ENCODE measurements at places on chromosomes 7 and 10. TPM values are rescaled to one million over a fixed set of nuclear protein-coding genes. Genes with fewer than 3 reads are reported as not detected.

TRIM74 gene
- total RNA-seq: 2.1 TPM

ITGB8 gene
- not detected for total RNA-seq

MUC3A gene
- total RNA-seq: not detected

PTCD1 gene
- total RNA-seq: 10.5 TPM

IDI2 gene
- total RNA-seq: not detected

CUZD1 gene
- 3.1 TPM for total RNA-seq

RELN gene
- total RNA-seq: not detected

DNA sequence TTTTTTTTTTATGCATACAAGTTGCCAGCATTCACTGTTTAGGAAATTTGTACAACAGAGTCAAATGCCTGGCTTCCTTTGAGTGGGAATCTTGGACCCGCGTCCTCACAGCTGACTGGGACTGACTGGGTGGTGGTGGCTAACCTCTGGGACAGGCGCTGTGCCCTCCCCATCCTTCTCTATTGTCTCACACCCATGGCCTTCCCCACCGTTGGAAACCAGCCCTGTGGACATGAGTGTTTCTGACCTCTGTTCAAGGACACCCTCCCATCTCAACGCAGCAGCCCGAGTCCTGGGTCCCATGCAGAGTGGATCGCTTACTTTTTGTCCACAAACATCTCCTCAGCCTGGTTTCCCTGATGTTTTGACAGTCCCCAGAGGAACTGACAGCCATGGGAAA, 125.1 kb upstream of the PPIF start:
- no peak overlapping the region for H3K27ac ChIP-seq
- no peaks in the 10 kb centered on the region for H3K36me3 ChIP-seq
- H3K4me3 ChIP-seq: no peak overlapping the region
- H3K4me1 ChIP-seq: no peaks in the 10 kb centered on the region
- no peaks in the 10 kb centered on the region for H3K27me3 ChIP-seq

- no peak for DNase-seq
- H3K36me3 ChIP-seq: peaks cover 18% of the 10 kb centered on the region
- H3K27me3 ChIP-seq: no peaks in the 10 kb centered on the region
- no peak overlapping the region for H3K27ac ChIP-seq
- peaks cover 18% of the 10 kb centered on the region for H3K4me1 ChIP-seq
- H3K4me3 ChIP-seq: no peak overlapping the region
These were observed 86.4 kb downstream of the NKX6-2 start for GRCh38 chr10:132699411-132700155.

DNA sequence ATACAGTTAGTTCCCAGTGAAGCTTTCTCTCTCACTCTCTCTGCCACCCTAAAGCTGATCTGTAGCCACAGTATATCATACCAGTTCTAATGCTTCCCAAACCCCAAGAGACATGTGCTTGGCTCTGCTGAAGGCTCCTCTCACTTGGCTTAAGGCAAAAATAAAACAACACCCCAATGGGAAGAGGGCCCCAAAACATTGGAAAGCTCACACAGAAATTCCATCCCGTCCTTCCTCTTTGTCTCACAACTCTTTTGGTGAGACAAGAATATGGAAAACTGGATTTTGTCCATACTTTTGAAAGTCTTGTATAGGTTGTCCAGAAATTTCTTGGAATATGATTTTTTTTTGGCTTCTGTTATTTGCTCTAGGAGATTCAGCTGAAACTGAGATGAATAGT, 56.1 kb upstream of the WNT16 start:
- H3K4me1 ChIP-seq: peaks cover 11% of the 10 kb centered on the region
- H3K27me3 ChIP-seq: peaks cover 22% of the 10 kb centered on the region
- no peaks in the 10 kb centered on the region for H3K36me3 ChIP-seq
- DNase-seq: no peak
- H3K27ac ChIP-seq: no peak overlapping the region
- H3K4me3 ChIP-seq: no peak overlapping the region

DNA sequence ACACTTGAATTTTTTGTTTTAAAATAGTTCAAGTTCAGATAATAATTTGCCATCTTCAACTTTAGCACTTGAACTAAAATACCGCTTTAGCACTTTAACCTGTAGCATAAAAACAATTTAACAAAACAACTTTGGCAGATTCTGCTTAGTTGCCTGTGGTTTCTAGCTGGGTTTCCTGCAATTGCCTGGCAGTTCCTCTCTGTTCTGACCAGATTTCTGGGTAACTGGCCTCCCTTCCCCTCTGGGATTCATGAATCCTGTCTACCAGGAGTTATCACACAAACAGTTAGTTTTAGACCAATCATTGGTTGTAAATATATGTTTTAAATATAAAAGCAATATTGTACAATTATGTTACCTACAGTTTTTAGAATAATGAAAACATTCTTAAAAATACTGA, 89.8 kb upstream of the HDAC9 start:
- DNase-seq: no peak
- H3K27me3 ChIP-seq: peaks cover 9% of the 10 kb centered on the region
- no peak overlapping the region for H3K27ac ChIP-seq

- H3K27ac ChIP-seq: no peak overlapping the region
- H3K36me3 ChIP-seq: no peaks in the 10 kb centered on the region
- peaks cover 1% of the 10 kb centered on the region for H3K27me3 ChIP-seq
- no peak for DNase-seq
- H3K4me1 ChIP-seq: peaks cover 5% of the 10 kb centered on the region
These were observed 42.9 kb downstream of the SH3PXD2A start for GRCh38 chr10:103812432-103812831.

DNA sequence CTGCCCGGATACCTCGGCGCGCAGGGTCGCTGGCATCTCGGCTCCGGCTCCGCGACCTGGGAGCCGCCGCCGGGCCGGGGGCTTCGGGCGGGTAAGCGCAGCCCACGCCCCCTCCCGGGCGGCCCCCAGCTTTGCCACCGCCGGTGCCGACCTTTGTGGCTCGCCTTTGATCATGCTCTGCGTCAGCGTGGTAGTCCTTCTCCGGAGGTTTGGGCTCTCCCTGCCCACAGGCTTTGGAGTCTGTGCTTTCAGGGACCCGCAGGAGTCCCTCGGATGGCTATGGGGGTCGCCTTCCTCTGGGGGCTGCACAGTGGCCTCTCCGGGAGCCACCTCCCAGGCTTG, 7.3 kb downstream of the ATP6V1F start:
- peaks cover 22% of the 10 kb centered on the region for H3K36me3 ChIP-seq
- H3K27ac ChIP-seq: no peak overlapping the region
- peaks cover 13% of the 10 kb centered on the region for H3K4me1 ChIP-seq

DNA sequence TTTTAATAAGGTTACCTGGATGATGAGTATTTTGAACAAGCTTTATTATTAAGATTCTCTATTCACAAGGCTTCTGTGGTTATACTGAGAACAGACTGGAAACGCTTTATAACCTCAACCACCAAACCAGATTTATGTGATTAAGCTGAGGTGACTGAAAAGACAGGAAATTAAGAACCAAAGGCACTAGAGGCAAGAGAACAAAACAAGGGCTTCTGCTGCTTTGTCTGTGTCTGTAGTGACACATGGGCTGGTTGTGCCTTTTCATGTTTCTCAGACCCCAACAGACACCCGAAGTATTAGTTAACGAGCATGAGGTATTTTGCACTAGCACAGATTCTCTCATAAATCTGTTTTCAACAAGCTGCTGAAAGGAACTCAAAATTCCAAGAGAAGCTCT, 64.4 kb downstream of the RAPGEF5 start:
- H3K36me3 ChIP-seq: no peaks in the 10 kb centered on the region
- H3K27me3 ChIP-seq: peaks cover 35% of the 10 kb centered on the region
- H3K4me1 ChIP-seq: peaks cover 4% of the 10 kb centered on the region
- H3K4me3 ChIP-seq: no peak overlapping the region
- no peak overlapping the region for H3K27ac ChIP-seq

DNA sequence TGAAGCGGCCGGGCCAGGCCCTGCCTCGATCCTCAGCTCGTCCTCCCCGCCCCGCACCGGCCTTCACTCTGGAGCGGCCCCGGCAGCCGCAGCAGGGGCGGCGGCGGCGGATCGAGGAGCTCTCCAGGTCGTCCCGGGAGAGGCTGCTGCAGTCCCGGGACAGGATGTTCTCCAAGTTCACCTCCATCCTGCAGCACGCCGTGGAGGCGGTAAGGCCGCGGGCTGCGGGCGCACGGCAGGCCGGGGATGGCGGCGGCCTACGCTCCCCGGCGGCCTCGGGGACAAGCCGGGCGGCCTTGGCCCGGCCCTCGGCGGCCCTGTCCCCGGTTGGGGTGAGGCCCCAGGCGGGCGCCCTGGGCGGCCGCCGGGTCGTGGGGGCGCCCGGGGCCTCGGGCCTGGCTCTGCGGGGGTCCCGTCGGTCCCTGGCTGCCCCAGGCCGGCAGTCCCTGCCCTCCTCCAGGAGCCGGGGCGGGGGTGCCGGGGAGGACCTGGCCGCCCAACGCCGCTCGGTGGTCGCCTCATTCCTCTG, 399 bp downstream of the FHIP2A start:
- peaks cover 19% of the 10 kb centered on the region for H3K36me3 ChIP-seq
- H3K4me1 ChIP-seq: peaks cover 31% of the 10 kb centered on the region
- peak overlapping the region; percentile 96 for H3K27ac ChIP-seq
- H3K4me3 ChIP-seq: peak overlapping the region; percentile 91

GRCh38 chr10:5135581-5135980, 41.4 kb downstream of the AKR1C3 start:
- H3K27me3 ChIP-seq: no peaks in the 10 kb centered on the region
- H3K36me3 ChIP-seq: no peaks in the 10 kb centered on the region
- no peak overlapping the region for H3K4me3 ChIP-seq
- H3K4me1 ChIP-seq: no peaks in the 10 kb centered on the region
- H3K27ac ChIP-seq: no peak overlapping the region

- no peaks in the 10 kb centered on the region for H3K4me1 ChIP-seq
- no peaks in the 10 kb centered on the region for H3K36me3 ChIP-seq
- no peak overlapping the region for H3K4me3 ChIP-seq
- DNase-seq: no peak
- no peak overlapping the region for H3K27ac ChIP-seq
- peaks cover 2% of the 10 kb centered on the region for H3K27me3 ChIP-seq
These were observed 388.2 kb upstream of the PODXL start for GRCh38 chr7:131944556-131945069.

DNA sequence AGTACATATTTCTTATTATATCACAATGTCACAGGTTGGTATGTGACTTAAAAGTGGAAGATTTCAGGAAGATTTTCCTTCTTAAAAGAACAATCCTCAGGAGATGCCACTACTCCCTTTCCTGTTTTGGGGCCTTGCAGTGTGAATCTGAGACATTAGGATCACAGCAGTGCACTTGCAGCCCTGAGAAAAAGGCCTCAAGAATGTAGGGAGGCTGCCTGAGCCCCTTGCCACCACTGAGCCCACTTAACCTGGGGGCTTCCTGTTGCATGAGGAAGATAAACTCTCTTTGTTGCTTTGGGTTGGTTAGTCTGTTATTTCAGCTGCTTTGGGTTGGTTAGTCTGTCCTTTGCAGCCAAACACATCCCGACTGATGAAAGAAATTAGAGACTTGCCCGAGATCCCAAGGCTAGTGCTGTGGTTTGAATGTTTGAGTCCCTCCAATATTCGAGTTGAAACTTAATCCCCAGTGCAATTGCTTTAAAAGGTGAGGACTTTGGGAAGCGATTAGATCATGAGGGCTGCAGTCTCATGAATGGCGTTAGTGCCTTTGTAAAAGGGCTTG, 151.3 kb upstream of the SP4 start:
- peaks cover 1% of the 10 kb centered on the region for H3K27me3 ChIP-seq
- H3K4me3 ChIP-seq: no peak overlapping the region
- DNase-seq: no peak
- H3K36me3 ChIP-seq: peaks cover 9% of the 10 kb centered on the region

GRCh38 chr7:94374721-94375566, 19.8 kb upstream of the COL1A2 start:
- H3K4me1 ChIP-seq: peaks cover 5% of the 10 kb centered on the region
- no peaks in the 10 kb centered on the region for H3K36me3 ChIP-seq
- DNase-seq: no peak
- H3K4me3 ChIP-seq: no peak overlapping the region
- no peak overlapping the region for H3K27ac ChIP-seq

DNA sequence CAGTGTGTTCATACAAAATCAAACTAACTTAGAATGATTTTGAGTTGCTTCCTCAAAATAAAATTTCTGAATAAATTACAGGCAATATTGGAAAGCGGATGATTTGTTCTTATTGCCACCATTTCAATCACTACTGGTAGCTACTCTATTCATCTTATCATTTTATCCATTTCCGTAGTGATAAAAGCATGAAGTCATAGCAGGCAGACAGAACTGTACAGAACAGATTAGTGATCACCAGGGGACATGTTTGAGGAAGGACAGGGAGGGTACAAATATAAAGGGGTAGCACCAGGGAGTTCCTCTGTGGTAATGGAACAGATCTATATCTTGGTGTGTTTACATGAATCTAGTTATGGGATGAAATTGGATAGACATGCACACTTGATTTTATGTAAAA, 138.5 kb downstream of the WNT2 start:
- H3K27ac ChIP-seq: no peak overlapping the region
- H3K36me3 ChIP-seq: no peaks in the 10 kb centered on the region
- no peak overlapping the region for H3K4me3 ChIP-seq

GRCh38 chr10:47381103-47381395, 3.0 kb downstream of the ZNF488 start:
- no peak overlapping the region for H3K27ac ChIP-seq
- peaks cover 13% of the 10 kb centered on the region for H3K4me1 ChIP-seq
- DNase-seq: no peak
- no peak overlapping the region for H3K4me3 ChIP-seq
- no peaks in the 10 kb centered on the region for H3K36me3 ChIP-seq

GRCh38 chr10:78763651-78764395, 304.9 kb upstream of the ZMIZ1 start:
- peak; percentile 63 for DNase-seq
- H3K27ac ChIP-seq: peak overlapping the region; percentile 91
- H3K4me1 ChIP-seq: peaks cover 17% of the 10 kb centered on the region
- no peaks in the 10 kb centered on the region for H3K27me3 ChIP-seq

GRCh38 chr7:27108390-27109127, 6.1 kb upstream of the HOXA2 start:
- H3K36me3 ChIP-seq: no peaks in the 10 kb centered on the region
- no peak for DNase-seq
- H3K27ac ChIP-seq: no peak overlapping the region
- H3K27me3 ChIP-seq: peaks cover 28% of the 10 kb centered on the region

GRCh38 chr10:99926925-99927720, 82.6 kb downstream of the DNMBP start:
- no peak overlapping the region for H3K4me3 ChIP-seq
- peaks cover 2% of the 10 kb centered on the region for H3K27me3 ChIP-seq
- peak overlapping the region; percentile 46 for H3K27ac ChIP-seq
- DNase-seq: no peak
- no peaks in the 10 kb centered on the region for H3K36me3 ChIP-seq

DNA sequence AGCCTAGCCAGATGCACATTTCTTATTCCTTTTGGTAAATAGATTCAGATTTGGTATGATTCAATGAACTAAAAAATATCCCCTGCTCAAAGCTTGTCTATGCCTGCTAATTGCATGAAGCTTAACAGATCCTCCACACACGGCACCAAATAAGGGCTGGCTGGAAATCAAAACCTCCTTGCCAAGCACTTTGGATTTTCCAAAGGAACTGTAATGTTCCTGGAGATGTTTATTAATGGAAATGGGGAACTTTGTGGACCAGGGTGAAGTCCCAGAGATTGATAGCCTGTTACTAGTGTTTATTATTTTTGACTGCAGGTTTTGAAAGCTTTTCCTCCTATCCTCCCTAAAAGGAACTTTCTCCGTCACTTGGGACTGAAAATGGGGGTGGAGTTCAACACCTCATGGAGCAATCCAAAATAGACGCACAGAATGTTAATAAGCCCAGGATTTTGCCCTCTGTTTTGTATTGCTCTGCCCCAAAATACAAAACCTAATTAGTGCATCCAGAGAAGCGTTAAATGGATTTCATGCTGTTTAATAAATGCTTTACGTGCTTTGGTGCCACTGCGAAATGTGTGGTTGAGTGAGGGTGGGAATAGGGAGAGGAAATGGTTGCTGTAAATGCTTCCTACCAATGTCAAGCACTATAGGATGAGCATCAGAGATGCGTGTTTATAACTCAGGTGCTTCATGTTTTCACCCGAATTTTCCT, 1027.7 kb downstream of the LRMDA start:
- DNase-seq: no peak
- H3K4me1 ChIP-seq: no peaks in the 10 kb centered on the region
- no peaks in the 10 kb centered on the region for H3K27me3 ChIP-seq
- H3K4me3 ChIP-seq: no peak overlapping the region
- H3K27ac ChIP-seq: no peak overlapping the region
